ENCODE measurements at places on chromosomes 16 and 17. TPM values are rescaled to one million over a fixed set of nuclear protein-coding genes. Genes with fewer than 3 reads are reported as not detected.

DNA sequence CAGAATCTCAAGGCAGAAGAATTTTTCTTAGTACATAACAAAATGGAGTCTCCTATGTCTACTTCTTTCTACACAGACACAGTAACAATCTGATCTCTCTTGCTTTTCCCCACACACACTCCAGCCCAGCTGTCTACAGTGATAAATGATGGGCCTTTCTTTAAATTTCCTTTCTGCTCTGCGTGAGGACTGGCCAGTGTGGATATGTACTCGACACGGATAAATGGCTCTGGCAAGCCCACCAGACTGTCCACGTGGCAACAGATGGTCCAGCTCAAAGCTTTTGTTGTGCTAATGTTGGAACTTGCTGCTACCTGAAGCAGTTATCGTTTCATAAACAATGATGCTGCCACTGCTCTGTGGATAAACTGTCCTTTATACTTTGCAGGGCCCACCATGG lies 410.7 kb downstream of the TMEM114 start:
- no peak for DNase-seq

DNA sequence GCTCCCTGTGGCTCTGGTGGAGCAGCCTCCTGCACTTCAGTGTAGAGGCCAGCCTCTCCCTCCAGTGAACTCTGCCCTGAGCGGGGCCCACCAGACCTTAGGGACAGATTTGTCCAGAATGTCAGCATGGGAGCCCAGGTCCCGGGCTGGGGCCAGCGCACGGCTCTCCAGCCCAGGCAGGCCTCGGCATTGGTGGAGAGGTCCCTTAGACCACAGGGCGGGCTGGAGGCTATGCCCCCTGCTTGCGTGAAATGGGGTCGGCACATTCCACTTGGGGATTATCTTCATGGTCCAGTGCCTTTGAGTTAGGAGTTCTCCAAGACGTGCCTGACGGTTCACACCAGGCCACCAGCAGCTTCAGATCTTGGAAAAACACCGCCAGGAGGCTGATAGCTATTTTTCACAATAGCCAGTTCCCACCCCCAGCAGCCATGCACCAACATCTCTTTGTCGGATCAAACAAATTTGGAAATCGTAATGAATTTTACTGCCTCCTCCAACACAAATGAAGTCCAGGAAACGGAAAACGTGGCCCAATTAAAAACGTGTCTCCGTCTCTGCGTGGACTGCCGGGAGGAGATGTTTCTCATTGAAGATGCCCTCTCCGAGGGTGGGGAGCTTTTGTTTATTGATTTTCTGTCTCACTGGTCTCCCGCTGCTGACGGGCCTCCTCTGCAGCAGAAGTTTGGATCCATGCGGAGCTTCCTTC lies 110.0 kb upstream of the CIBAR2 start:
- DNase-seq, result no peak

- no peak for DNase-seq
Measured at GRCh38 chr17:8799570-8800212, 526 bp upstream of the MFSD6L start.

GRCh38 chr17:28940675-28941074 lies 10.6 kb downstream of the PHF12 start:
- DNase-seq, result no peak

DNA sequence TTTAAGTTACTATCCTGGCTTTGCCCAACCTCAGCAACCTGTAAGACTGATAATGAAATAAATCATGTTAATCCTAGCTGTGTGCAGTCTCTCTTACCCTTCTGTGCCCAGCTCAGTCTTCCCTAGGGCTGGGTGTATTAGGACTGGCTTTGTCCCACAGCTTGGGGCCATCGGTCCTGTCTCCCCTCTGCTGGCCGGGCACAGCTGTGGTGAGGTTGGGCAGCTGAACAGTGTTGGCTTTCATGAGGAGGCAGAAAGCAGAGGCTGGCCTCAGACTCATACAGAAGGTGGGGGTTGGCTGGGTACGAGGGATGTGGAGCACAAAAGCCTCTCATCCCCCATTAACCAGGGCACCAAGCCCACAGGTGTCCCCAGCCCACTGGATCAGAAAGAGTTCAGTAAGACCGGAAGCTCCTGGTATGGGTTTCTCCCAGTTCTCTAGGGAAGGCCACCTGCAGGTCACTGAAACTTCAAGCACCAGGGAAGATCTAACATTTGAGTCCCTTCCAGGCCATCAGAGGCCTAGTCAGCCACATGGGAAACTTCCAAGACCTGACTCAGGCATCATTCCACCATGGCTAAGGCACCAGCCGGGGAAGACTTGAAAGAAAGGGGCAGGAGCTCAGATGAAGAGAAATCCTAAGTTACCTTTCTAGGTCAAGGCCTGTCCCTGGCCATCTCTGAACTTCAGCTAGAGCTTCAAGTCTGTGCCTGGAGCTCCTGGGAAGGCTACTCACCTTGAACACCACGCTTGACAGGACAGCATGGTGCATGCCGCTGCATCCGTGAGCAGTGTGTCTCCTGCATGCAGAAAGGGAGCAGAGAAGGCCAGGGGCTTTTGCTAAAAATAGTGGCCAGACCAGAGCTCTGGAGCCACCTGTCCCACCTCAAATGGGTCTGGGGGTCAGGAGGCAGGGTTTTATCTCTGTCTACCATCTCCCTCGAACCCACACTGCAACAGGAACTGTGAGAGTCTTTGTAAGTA lies 8.8 kb downstream of the CNP start:
- no peak for DNase-seq

- DNase-seq, result no peak
Measured at GRCh38 chr16:51327001-51327400, 175.9 kb upstream of the SALL1 start.

DNA sequence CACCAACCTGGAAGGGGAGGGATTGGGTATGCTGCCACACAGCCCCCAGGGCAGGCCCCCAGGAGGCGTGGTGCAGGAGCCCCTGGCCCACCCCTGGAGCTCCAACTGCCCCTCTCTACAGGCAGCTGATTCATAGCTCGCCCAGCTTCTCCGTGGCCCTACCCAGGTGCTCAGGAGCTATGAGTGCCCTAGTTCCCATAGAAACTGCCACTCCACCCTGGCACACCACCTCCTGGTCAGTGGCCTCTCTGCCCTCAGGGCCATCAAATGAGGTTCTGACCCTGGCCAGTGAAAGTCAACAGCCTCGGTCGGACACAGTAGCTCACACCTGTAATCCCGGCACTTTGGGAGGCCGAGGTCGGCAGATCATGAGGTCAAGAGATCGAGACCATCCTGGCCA lies 18.0 kb downstream of the CNGB1 start:
- DNase-seq, result no peak

CLDN7 gene
- 1.9 TPM for total RNA-seq

DNA sequence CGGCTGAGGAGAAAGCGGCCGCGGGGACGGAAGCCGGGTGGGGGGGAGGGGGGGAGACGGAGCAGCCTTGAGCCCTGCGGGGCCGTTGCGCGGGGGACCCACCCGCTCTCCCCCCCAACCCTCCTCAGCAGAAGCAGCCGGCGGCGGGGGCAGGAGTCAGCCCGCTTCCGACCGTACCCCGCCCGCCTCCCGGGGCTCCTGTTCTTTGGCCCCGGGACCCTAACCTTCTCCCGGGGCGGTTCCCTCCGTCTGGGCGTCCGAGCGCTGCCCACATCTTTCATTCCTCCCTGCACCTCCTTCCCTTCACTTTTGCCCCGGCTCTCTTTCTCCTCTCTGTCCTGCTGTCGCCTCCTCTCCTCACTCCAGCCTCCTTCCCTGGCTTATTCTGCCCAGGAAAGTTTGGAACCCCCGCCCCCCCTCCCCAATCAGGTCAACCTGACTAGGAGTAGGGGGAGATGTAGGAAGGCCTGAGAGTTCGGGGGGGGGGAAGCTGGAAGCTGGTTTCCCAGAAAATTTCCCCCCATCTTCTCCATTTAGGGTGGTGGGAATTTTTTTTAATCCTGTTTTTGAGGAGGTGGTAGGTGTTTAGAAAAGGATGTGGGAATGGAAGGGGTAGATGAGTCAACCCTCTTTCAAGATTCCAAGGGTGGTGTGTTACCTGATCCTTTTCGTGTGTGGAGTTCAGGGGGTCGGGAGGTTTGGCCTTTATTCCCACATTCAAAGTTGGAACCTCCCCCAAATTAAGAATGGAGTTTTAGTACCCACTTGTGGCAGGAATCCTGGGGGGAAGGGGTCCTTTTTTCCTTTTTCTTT lies 427 bp upstream of the NLK start:
- DNase-seq, result no peak

KRTAP4-9 gene
- total RNA-seq, result not detected

DNA sequence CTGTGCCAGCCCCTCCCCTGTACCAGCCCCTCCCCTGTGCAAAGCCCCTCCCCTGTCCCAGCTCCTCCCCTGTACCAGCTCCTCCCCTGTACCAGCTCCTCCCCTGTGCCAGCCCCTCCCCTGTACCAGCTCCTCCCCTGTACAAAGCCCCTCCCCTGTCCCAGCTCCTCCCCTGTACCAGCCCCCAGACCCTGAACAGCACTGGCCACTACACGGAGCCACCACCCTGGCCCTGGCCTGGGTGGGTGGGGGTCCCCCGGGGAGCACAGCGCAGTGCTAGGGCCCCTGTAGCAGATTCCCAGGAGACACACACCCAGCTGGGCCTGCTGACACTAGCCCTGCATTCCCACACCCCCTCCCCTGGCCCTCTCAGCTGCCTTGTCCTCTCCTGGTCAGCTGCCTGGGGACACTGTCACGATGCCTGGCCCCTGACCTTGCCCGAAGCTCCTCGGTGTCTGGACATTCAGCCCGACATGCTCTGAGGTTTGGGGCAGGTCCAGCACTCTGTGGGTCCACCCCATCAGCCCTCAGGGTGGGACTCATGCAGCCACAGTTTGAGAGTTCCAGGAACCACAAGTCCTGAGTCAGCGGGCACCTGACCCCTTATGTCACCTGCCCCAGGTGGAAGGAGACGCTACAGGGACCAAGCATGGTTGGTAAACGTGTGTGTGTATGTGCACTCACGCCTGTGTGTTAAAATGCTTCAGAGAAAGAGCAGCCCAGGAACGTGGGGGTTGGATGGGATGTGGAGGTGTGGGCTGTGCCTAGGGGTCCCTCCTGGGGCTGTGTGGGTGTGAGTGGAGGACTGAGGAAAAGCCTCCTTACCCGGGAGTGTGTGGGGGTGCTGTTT lies 114.2 kb downstream of the METRNL start:
- no peak for DNase-seq

GRCh38 chr17:52606098-52606497 lies 447.6 kb upstream of the CA10 start:
- no peak for DNase-seq

- no peak for DNase-seq
Measured at GRCh38 chr17:32590974-32591373, 104.2 kb downstream of the CDK5R1 start.

DNA sequence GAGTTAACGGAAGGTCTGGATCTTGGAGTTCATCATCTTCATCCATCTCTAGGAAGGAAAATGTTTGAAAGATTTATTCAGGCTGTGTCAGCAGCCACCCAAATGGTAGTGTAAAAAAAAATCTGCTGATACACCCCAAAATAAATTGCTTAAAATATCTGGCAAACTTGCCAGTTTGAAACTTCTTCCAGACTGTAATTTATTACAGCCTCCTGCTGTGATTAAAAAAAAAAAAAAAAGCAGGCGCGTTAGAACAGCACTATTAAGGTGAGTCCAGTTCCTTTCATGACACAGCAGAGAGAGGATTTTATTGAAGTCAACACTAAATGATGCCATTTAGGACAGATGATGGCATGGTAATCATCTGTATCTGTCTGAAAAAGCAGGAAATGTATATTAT lies 140.6 kb upstream of the CORO6 start:
- DNase-seq, result no peak

ASPHD1 gene
- 0.93 TPM for total RNA-seq

GRCh38 chr16:56767024-56767423 lies 37.1 kb downstream of the NUP93 start:
- no peak for DNase-seq

DNA sequence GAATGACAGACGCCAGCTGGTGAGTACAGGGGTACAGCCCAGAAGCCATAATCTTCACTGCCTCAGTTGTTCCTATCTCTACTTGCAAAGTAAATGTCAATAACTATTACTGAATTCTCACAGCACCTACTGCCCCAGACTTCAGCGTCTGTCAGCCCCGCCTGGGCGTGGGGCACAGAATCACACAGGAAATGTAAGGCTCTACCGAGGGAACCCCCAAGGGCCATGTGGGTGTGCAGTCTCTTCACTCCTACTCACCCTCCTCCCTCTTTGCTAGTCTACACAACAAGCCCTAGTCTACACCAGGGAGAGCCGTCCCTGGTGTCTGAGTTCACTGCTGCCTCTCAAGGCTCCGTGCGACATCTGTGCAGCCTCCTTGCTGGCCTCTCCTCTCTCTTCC lies 4.5 kb downstream of the NPTX1 start:
- no peak for DNase-seq

DNA sequence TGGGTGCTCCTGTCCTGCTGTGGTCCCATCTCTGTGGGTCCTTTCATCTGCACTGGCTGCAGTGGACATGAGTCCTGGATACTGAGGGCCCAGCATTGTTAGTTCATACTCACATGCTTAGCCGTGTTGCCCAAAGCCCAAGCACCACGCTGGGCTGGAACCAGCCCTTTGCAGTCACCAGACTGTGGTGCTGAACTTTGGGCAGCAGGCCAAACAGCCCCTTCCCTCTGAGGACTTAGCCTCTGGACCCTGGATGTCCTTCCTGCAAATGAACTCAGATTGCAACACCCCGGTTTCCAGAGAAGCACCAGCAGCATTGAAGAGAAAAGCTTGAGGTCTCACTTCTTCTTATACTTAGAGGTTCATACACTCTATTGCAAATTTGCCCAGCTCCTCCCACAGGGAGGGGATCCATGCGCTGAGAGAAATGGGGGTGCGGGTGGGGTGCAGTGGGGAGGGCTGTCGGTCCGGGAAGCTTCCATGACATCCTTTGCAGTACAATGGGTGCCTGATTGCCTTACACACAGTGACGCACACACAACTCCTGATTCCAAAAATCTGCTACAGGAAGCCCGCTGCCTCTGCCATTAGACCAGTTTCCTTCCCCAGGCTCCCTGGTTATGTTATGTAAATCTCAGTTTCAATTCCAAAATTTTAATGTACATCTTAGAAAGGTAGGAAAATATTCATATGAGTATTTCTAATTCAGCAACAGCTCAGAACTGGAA lies 65.8 kb downstream of the RGS9 start:
- no peak for DNase-seq

GDE1 gene
- 26.3 TPM for total RNA-seq

EXOC7 gene
- total RNA-seq, result 77.8 TPM

DNA sequence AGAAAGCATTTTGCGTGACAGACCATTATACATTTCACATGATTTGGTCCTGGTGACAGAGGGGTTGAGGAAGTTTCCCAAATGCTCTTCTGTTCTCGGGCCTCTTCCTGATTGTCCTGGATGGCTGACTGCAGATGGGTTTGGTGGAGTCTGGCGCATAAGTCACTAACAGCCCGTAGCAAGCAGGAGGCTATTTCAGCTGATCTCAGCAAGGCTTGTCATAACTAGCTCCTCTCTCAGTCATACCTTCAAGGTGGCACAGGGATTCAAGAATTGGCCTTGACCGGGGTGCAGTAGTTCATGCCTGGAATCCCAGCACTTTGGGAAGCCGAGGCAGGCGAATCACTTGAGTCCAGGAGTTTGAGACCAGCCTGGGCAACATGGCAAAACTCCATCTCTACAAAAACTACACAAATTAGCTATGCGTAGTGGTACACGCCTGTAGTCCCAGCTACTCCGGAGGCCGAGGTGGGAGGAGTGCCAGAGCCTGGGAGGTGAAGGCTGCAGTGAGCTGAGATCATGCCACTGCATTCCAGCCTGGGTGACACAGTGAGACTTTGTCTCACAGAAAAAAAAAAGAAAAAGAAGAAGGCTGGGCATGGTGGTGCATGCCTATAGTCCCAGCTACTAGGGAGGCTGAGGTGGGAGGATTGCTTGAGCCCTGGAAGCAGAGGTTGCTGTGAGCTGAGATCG lies 68.9 kb upstream of the HAS3 start:
- no peak for DNase-seq
